NCI-H1105 (cell line): ENCODE measurements at places on chromosomes 12 and 14.

DNA sequence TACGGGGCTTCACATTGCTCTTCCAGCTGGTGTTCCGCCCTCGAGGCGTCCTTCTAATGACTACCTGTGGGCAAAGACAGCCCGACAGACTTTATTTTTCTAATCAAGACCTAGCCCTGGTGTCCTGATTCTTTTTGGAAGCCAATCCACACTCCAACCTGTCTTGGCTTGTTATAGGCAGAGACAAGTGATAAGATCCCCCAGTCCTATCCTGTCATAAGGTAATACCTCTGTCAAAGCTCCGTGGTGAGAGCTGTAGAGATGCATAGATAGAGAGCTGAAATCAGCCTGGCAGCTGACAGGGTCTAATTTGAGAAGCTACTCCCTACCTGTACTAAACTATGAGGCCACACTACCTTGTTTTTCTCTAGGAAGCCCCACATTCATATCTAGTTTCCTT lies 11.5 kb upstream of the WNK1 start:
- no peak for DNase-seq

GRCh38 chr14:104084251-104085002 lies 1.1 kb upstream of the ASPG start:
- no peak for DNase-seq

DNA sequence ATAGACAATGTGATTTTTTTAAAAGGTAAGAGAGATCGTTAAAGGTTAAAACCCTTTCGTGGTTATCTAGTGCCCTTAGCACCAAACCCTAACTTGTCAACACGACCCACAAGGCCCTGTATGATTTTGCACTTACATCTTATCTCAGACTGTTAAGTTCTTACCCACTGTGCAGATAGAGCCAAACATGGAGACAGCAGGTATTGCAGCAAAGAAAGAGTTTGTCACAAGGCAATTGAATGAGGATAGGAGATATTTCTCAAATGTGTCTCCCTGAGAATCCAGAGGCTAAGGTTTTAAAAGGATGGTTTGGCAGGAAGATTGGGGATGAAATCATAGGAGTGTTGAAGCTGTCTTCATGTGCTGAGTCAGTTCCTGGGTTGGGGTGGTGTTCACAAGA lies 313.4 kb downstream of the AEBP2 start:
- DNase-seq: no peak

DNA sequence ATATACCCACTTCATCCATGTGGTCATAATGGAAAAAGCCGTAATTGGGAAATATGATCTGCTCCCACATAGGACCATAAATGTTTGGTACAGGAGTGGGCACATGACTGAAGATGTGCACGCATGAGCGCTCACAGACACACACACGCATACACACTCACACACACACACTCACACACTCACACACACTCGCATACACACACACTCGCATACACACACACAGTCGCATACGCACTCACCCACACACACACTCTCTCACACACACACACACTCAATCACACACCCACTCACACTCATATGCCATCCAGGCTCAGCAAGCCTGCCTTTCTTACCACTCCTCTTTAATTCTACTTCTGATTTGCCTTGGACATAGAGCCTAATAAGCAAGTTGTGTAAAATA lies 45.6 kb upstream of the EGLN3 start:
- DNase-seq: peak; percentile 13

- no peak for DNase-seq
Observed at GRCh38 chr12:25816637-25817036, 141.8 kb upstream of the RASSF8 start.

GRCh38 chr14:55798406-55798805 lies 218.4 kb downstream of the KTN1 start:
- DNase-seq: no peak
